ENCODE measurements at places on chromosomes 13 and 19.

GRCh38 chr19:55173714-55174409 lies 6.2 kb downstream of the SYT5 start:
- DNase-seq: peak; percentile 80

DNA sequence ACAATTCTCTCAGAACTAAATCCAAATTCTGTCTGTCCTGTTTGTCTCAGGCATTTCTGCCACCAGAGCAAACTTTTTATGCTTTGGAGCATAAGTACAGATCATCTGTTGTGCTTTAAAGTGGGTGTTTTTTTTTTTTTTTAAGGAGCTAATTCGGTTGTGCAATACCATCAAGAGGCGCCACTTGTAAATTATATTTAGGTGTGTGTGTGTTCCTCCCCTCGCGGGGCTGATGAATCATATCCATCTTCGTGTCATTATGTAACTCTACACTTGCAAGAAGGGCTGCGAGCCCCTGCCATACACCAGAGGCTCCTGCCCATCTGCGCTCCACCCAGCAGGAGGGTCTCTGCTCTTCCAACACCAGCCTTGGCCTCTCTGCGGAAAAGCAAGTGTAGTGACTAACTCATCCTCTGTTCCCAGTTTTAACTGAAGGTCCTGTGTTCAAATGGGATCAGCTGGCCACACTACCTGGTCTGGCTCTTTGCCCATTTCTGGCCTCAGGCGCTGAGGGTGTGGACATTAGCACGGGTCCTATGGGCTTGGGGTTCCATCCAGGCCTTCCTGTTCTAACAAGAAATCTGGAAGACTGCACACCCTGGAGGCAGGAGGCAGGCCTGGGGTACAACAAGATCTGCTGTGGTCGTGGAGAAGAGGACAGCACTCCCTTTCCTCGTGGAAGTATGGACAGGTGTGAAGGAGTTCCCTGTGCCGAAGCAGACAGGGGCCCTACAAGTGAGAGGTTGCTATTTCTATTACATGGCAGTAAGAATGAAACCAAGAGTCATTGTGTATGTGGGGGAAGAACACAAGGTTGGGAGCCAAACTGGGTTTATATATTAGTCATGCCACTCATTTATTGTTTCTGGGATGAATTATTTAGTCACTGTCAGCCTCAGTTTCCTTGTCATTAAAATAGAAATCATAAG lies 96.1 kb upstream of the MBNL2 start:
- DNase-seq: no peak

DNA sequence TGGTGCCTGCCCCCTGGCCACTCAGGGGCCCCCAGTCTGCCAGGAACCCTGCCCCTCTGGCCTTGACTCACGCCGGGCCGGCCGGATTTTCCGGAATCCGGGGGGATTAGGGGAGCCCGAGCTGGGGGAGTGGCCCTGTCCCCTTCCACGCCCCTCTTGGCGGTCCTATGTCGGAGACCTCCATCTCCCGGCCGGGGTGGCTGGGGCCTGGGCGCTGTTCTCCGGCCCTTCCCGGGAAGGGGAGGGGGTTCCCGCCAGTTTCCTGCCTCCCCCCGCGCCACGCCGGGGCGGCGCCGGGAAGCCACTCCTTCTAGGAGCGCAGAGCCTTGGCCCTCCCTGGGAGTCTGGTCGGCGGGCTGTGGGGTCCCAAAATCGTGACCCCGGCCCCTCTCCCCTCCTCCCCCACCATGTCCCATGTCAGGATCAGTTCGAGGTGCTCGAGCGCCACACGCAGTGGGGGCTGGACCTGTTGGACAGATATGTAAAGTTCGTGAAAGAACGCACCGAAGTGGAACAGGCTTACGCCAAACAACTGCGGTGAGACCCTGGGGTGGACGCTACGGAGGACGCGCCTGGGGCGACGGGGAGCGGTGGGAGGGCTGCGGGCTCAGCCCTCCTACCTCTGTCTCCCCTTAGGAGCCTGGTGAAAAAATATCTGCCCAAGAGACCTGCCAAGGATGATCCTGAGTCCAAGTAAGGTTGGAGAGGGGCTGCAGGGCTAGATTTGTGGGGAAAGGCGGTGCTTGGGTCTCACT lies 1.3 kb downstream of the TRIP10 start:
- peak; percentile 78 for DNase-seq

GRCh38 chr13:59750860-59751259 lies 412.9 kb downstream of the DIAPH3 start:
- DNase-seq: no peak

DNA sequence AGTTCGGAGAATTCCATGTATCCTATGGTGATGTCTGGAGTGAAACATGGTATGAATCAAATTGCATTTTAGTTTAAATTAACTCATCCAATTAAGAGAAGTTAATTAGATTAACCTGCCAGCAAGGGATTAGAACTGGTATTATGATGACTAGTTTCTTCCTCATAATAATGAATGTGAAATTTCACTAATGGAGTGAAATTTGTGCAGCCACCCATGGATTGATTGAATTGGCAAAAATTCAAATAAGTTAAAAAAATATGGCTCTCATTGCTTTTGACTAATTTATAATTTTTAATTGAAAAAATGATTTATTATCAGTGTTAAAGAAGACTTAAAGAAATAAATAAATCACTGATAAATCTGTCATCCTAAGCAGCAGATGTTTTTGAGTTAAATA lies 232.0 kb downstream of the KCNRG start:
- no peak for DNase-seq

GRCh38 chr13:20528452-20528851 lies 2.8 kb upstream of the CRYL1 start:
- DNase-seq: no peak
